ENCODE measurements at places on chromosomes 5 and 9. TPM values are rescaled to one million over a fixed set of nuclear protein-coding genes. Genes with fewer than 3 reads are reported as not detected.

GLIPR2 gene
- 7.1 TPM for total RNA-seq

TMOD1 gene
- total RNA-seq, result 2.9 TPM

ADRB2 gene
- 0.73 TPM for total RNA-seq

FAM151B gene
- 1.2 TPM for total RNA-seq

TXNDC15 gene
- total RNA-seq, result 53.8 TPM

C9orf50 gene
- total RNA-seq, result not detected

PDE6A gene
- total RNA-seq, result 0.25 TPM

BRD3 gene
- total RNA-seq, result 20.2 TPM

PCDHGA10 gene
- not detected for total RNA-seq

HTR4 gene
- not detected for total RNA-seq

CATSPER3 gene
- total RNA-seq, result 0.40 TPM

SHROOM1 gene
- total RNA-seq, result 9.8 TPM

SLC25A2 gene
- total RNA-seq, result not detected

CDH10 gene
- total RNA-seq, result 0.27 TPM

IFNE gene
- total RNA-seq, result 2.1 TPM

PCDHGA6 gene
- total RNA-seq, result 0.29 TPM

All from A549 treated with ZK216348 at 1 μM for 4 hours (cell line).